Right lobe of liver (tissue), 6 donors: ENCODE measurements at places on chromosomes 7 and 10. TPM values are rescaled to one million over a fixed set of nuclear protein-coding genes. Genes with fewer than 3 reads are reported as not detected.

GRCh38 chr7:158192956-158193355 lies 394.7 kb downstream of the PTPRN2 start:
- H3K27me3 ChIP-seq, result no peaks in the 10 kb centered on the region
- DNase-seq, result no peak
- H3K27ac ChIP-seq, result no peak overlapping the region
- H3K4me3 ChIP-seq, result no peak overlapping the region
- H3K36me3 ChIP-seq, result no peaks in the 10 kb centered on the region

DNA sequence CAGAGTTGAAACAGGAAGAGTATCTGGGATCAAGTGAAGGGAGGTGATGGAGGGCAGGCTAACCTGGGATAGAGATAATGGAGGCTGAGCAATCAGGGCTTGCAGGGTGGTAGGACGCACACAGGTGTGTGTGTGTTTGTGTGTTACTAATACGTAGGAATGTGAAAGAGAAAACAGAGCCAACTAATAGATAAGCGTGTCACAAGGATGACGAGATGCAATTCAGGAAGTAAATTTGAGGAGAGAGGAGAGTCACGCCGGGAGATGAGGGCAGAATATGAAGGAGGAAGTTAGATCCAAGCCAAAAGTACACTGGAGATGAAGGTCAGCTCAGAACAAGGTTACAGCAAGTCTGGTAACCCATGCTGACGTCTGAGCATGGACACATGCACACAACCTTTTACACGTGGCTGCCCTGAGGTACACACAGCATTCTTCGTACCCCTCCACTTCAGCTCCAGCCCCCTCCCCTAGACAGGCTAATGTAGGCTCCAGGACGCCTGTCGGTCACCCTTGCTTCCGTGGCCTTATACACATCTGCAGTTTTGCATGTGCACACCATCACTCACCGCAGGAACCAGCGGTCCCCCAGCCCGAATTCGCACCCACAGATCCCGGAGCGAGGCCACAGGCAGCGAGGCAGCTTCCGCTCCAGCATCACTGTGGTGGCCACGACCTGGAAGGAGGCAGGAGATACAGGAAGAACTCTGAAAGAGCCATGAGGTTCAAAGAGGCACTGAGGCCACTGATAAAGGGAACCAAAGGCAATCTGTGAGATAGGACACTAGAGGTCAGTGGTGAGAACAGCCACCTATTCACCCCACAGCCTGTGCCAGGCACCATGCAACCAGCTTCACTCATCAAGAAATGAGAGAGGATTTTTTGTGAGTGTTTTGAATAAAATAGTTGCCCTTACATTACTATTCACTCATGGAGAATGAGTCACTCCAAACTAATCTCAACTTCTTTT lies 23.7 kb upstream of the TRPV6 start:
- H3K36me3 ChIP-seq, result no peaks in the 10 kb centered on the region
- no peaks in the 10 kb centered on the region for H3K4me1 ChIP-seq
- no peaks in the 10 kb centered on the region for H3K27me3 ChIP-seq
- DNase-seq, result no peak

- no peaks in the 10 kb centered on the region for H3K4me1 ChIP-seq
- H3K27ac ChIP-seq, result no peak overlapping the region
- no peaks in the 10 kb centered on the region for H3K27me3 ChIP-seq
- no peak for DNase-seq
Observed at GRCh38 chr7:33457039-33457438, 327.7 kb downstream of the BBS9 start.

DNA sequence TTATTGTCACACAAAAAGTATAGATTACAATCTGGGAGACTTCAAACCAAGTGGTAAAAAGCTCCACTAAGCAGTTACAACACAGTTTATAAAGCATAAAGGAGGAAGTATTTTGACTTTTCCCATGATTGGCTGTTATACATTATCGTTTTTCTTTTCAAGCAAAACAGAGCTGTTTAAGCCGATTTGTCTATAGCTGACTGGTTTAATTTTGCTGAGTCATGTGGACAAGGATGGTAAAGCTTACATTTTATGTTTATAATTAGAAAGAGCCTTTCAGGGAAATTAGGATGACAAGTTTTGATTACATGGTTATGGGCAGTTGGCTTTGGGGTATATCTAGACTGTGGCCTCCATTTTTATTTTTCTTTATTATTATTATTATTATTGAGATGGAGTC lies 152.5 kb upstream of the STK17A start:
- DNase-seq, result no peak
- H3K4me1 ChIP-seq, result no peaks in the 10 kb centered on the region
- no peak overlapping the region for H3K4me3 ChIP-seq
- no peaks in the 10 kb centered on the region for H3K36me3 ChIP-seq

GRCh38 chr10:19904202-19904661 lies 88.0 kb downstream of the PLXDC2 start:
- no peaks in the 10 kb centered on the region for H3K4me1 ChIP-seq
- no peaks in the 10 kb centered on the region for H3K27me3 ChIP-seq
- no peak overlapping the region for H3K27ac ChIP-seq

CPA2 gene
- not detected for total RNA-seq

GRCh38 chr10:131946880-131947279 lies 34.8 kb downstream of the BNIP3 start:
- H3K36me3 ChIP-seq, result peaks cover 34% of the 10 kb centered on the region
- peak; percentile 23 for DNase-seq
- no peaks in the 10 kb centered on the region for H3K27me3 ChIP-seq
- no peak overlapping the region for H3K27ac ChIP-seq
- no peaks in the 10 kb centered on the region for H3K4me1 ChIP-seq

DNA sequence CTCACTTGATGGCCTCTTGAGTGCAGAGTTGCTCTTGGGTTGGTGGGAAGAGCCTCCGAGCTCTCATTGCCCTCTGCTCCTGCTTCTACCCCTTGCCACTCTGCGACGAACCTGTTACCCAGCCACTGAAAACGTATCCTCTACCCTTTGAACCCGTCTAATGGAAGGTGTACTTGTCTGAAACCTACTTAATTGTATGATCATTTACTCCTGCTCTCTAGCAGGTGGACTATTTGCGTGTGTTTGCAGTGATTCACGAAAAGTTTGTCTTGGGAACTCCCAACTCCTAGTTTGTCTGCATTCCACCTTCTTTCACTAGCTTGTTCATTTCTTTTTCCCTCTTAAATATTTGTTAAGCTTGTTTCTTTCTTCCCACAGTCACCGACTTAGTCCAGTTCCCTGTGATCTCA lies 503 bp downstream of the CROT start:
- peak overlapping the region; percentile 72 for H3K27ac ChIP-seq
- peak overlapping the region; percentile 61 for H3K4me3 ChIP-seq
- H3K4me1 ChIP-seq, result peaks cover 27% of the 10 kb centered on the region
- no peaks in the 10 kb centered on the region for H3K27me3 ChIP-seq
- H3K36me3 ChIP-seq, result peaks cover 14% of the 10 kb centered on the region

GRCh38 chr7:154646126-154647013 lies 356.6 kb downstream of the PAXIP1 start:
- H3K4me3 ChIP-seq, result no peak overlapping the region
- no peaks in the 10 kb centered on the region for H3K36me3 ChIP-seq
- no peaks in the 10 kb centered on the region for H3K27me3 ChIP-seq
- H3K4me1 ChIP-seq, result no peaks in the 10 kb centered on the region
- DNase-seq, result no peak

ITIH2 gene
- 878 TPM for total RNA-seq

DNA sequence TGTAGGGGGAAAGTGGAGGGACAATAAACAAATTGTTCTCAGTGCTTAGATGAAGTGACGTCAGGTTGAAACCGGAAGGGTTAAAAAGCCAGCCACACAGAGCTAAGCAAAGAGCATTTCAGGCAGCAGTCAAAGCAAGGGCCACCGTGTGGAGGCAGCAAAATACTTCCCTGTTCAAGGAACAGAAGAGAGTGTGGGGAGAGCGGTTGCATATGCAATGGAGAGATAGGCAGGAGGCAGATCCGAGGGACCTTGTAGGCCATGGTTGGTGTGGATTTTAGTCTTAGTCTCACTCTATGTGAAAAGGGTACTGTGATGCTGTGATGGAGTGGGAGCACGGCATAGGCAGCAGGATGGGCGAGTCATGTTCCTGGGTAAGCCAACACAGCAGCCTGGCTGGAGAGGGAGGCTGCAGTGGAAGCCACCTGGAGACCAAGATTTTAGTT lies 3.8 kb upstream of the STN1 start:
- H3K27me3 ChIP-seq, result no peaks in the 10 kb centered on the region
- no peak overlapping the region for H3K4me3 ChIP-seq
- DNase-seq, result no peak
- no peaks in the 10 kb centered on the region for H3K36me3 ChIP-seq

KAZALD1 gene
- 0.31 TPM for total RNA-seq

FGFBP3 gene
- total RNA-seq, result 0.55 TPM

BET1 gene
- 17.1 TPM for total RNA-seq

GRCh38 chr7:158428131-158428836 lies 159.3 kb downstream of the PTPRN2 start:
- DNase-seq, result no peak
- H3K27ac ChIP-seq, result no peak overlapping the region
- H3K4me1 ChIP-seq, result no peaks in the 10 kb centered on the region
- no peak overlapping the region for H3K4me3 ChIP-seq
- H3K36me3 ChIP-seq, result no peaks in the 10 kb centered on the region

DNA sequence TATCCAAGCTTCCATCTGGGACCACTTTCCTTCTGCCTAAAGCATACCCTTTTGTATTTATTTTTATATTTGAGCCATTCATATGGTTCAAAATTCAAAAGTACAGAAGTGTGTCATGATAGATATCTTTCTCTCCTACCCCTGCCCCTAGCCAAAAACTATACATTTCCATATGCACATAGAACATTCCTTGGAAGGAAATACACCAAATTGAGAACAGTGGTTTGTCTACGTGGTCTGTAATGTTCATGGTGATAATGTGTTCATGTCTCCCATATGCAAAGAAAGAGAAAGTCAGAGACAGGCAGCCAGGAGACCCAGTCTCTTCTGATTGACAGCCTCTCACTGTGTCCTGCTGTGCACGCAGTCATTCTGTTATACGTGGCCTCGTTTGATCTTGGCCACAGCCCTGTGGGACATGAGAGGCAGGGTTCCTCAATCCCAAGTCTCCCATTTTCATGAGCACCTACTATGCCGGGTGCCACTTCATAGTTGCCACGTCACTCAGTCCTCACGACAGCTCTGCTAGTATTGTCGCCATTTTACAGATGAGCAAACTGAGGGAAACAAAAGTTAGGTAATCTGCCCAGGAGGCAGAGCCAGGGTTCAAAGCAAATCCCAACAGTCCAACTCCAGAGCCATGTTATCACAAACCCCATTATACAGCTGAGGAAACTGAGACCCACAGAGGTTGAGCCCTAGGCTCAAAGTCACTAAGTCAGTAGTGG lies 8.0 kb upstream of the CDH23 start:
- H3K36me3 ChIP-seq, result no peaks in the 10 kb centered on the region
- DNase-seq, result no peak
- H3K4me1 ChIP-seq, result no peaks in the 10 kb centered on the region
- no peak overlapping the region for H3K27ac ChIP-seq

FAM20C gene
- total RNA-seq, result 73.8 TPM

DNA sequence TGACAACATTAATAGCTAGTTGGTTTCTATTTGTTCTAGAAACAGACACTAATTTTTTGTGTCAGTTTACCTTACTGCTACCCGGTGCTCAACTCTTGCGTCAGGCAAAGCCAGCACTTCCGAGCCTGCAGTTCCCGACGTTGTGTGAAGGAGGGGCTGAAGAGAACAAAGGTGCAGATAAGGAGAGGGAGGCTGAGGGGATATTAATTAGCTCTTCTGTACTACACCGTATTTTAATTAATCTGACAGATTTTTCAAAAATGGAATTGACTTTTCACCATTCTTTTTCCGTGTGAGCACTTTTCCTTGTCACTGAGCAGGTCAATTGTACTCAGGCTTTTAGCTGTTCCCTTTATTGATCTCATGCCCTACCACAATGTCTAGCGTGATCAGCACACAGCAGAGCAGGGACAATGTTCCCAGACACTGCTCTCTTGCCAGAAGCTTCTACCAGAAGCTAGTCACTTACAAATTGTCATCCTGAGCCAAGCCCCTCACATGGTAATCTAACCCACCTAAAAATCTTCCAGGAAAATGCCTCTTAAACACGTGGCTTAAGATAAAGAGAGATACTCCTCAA lies 650.5 kb upstream of the MKI67 start:
- H3K27ac ChIP-seq, result no peak overlapping the region
- DNase-seq, result no peak
- H3K4me3 ChIP-seq, result no peak overlapping the region
- H3K36me3 ChIP-seq, result no peaks in the 10 kb centered on the region
- H3K27me3 ChIP-seq, result no peaks in the 10 kb centered on the region

DNA sequence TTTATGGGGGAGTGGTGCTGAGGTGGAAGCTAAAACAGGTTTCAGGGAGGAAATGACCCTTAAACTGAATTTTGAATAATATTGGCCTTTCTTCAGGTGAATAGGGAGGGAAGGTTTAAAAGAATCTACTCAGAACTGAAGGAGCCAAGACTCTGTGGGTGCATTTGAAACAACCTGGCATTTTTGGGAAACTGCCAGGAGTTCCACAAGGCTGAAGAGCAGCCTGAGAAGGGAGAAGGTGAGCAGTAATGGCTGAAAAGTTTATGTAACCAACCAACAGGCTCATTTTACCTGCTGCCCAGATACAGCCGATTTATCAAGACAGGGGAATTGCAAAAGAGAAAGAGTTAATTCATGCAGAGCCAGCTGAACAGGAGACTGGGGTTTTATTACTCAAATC lies 4.0 kb upstream of the PANK1 start:
- H3K4me1 ChIP-seq, result no peaks in the 10 kb centered on the region
- H3K27ac ChIP-seq, result no peak overlapping the region
- no peaks in the 10 kb centered on the region for H3K36me3 ChIP-seq
- H3K4me3 ChIP-seq, result no peak overlapping the region
- DNase-seq, result no peak

DNA sequence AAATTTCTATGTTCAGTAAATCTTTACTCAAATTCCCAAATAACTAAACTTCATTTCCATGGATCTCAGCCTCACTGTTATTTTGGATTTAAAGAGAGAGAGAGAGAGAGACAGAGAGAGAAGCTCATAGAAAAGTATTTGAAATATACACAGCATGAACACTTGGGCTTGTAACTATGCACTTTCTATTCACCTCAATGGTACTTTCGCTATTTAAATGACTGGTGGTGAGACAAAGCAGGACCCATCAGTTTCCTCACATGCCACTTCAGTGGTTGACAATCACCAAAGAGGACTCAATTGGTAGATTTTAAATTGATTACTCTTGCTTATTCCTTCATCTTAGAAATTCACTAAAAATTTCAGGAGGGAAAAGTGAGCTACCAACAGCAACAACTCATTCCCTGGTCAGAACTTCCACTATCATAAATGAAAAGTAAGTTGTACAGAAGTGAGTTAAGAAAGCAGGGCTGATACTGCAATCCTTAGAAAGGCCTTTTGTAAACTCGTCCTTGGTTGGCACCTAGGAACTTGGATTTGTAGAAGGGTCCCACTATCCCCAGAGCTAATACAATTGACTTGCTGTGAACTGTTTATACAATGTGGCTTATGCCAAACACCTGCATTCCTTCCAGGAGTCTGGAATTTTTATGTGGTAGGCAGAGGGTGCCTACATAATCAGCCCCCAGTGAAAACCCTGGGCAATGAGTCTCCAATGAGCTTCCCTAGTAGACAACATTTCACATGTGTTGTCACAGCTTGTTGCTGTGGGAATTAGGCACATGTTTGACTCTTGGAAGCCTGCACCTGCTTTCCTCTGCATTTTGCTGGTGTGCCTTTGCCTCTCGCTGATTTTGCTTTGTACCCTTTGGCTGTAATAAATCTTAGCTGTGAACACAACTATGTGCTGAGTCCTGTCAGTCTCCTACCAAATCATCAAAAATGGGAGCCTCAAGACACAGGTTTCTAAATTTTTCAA lies 10.8 kb downstream of the ERLIN1 start:
- no peak overlapping the region for H3K4me3 ChIP-seq
- no peaks in the 10 kb centered on the region for H3K27me3 ChIP-seq
- peak overlapping the region; percentile 68 for H3K27ac ChIP-seq
- H3K36me3 ChIP-seq, result peaks cover 32% of the 10 kb centered on the region
